Ovary (tissue), 10 donors: ENCODE measurements at places on chromosomes 2 and 18. TPM values are rescaled to one million over a fixed set of nuclear protein-coding genes. Genes with fewer than 3 reads are reported as not detected.

DNA sequence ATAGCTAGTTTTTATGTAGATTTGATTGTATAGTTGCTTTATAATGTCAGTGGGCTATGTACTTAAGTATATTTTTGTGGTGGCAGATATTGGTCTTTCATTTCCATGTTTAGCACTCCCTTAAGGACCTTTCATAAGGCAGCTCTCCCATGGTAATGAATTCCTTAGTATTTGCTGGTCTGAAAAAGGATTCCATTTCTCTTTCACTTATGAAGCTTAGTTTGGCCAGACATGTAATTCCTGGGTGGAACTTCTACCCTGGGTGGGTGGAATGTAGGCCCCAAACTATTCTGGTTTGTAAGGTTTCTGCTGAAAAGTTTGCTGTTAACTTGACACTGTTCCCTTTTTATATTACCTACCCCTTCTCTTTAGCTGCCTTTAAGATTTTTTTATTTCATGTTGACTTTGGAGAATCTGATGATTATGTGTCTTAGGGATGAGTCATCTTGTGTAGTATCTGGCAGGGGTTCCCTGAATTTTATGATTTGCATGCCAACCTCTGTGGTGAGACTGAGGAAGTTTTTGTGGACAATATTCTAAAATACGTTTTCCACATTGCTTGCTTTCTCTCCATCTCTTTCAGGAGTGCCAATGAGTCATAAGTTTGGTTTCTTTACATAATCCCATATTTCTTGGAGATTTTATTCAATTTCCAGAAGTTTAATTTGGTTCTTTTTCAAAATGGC is 65.4 kb upstream of the VRK2 start:
- no peaks in the 10 kb centered on the region for H3K36me3 ChIP-seq
- no peak overlapping the region for H3K4me3 ChIP-seq
- DNase-seq = no peak
- H3K27ac ChIP-seq = no peak overlapping the region
- H3K27me3 ChIP-seq = no peaks in the 10 kb centered on the region

DNA sequence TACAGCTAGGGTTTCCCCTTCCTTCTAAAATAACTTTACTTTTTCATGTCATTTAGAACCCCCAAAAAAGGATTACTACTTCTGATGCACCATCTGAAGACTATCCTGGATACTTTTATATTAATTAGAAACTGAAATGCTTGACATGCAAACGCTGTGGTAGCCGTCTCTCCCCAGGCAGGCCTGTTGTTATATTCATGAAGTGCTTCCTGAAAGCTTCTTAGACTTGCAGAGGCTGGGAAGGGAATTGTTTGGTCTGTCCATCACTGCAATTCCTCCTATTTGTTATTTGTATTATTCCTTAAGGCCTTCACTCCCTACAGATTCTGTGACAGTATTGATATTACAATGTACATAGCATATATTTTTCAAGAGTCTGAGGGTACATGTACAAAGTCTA is 370.2 kb downstream of the NRXN1 start:
- no peaks in the 10 kb centered on the region for H3K27me3 ChIP-seq
- no peaks in the 10 kb centered on the region for H3K36me3 ChIP-seq
- no peaks in the 10 kb centered on the region for H3K4me1 ChIP-seq
- H3K4me3 ChIP-seq = no peak overlapping the region
- DNase-seq = no peak

DNA sequence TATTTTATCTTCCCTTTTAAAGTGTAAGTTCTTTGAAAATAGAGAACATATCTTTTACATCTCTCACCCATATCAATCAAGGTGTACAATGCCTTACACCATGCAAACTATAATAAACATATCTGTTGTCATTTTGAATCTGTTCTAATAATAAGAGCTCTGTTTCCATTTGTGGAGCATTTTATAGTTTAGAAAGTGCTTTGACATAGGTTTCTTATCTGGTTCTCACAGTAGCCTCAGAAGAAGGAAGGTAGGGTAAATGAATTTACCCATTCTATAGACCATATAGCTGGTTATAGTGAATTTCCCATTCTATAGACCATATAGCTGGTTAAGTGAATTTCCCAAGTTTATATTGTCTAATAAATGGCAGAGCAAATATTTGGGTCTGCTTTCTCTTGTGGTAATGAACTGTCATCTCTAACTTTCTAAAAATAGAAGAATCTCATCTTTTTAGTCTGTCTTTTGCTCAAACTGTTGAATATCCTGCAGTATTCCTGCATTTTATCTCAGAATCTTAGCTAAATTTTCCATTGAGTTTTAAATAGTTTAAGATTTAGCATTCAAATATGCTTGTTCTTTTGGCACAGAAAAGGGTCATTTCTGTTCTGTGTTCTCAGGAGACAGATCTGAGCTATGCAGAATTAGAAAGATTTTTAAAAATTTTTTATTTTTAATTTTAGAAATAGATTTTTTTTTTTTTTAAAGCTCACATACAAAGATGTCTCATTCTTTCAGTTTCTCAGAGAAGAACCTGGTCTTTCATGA is 80.7 kb upstream of the STON1 start:
- no peak for DNase-seq
- peaks cover 3% of the 10 kb centered on the region for H3K4me1 ChIP-seq
- H3K27me3 ChIP-seq = no peaks in the 10 kb centered on the region
- H3K36me3 ChIP-seq = no peaks in the 10 kb centered on the region
- H3K4me3 ChIP-seq = no peak overlapping the region
- H3K27ac ChIP-seq = peak overlapping the region; percentile 36

- H3K4me1 ChIP-seq = no peaks in the 10 kb centered on the region
- no peaks in the 10 kb centered on the region for H3K36me3 ChIP-seq
- no peak overlapping the region for H3K27ac ChIP-seq
- no peak for DNase-seq
- no peaks in the 10 kb centered on the region for H3K27me3 ChIP-seq
- H3K4me3 ChIP-seq = no peak overlapping the region
These were observed 411.6 kb downstream of the RND3 start for GRCh38 chr2:150075831-150076230.

GRCh38 chr2:43127208-43127940 is 99.0 kb downstream of the ZFP36L2 start:
- no peak overlapping the region for H3K27ac ChIP-seq
- no peaks in the 10 kb centered on the region for H3K27me3 ChIP-seq
- H3K4me1 ChIP-seq = peaks cover 3% of the 10 kb centered on the region
- H3K36me3 ChIP-seq = no peaks in the 10 kb centered on the region
- H3K4me3 ChIP-seq = no peak overlapping the region

DNA sequence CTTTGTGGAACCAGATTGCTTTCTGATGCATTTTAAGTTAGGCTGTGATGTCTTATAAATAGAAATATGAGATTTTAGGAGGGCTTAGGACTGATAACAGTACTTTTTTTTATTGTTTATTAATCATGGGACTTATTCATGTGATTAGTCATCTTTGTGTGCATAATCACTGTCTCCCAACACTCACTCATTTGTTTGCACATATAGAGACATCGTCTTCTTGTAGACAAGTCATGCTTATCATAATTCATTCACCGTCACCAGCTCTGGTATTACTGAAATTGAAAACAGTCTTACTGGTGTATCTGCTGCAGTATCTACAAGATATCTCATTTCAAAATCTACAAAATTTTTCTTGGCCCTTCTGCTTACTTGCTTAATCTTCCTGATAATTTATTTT is 45.8 kb downstream of the WDR7 start:
- no peaks in the 10 kb centered on the region for H3K36me3 ChIP-seq
- DNase-seq = no peak
- no peaks in the 10 kb centered on the region for H3K27me3 ChIP-seq
- H3K4me3 ChIP-seq = no peak overlapping the region
- no peaks in the 10 kb centered on the region for H3K4me1 ChIP-seq

- H3K4me3 ChIP-seq = no peak overlapping the region
- no peak overlapping the region for H3K27ac ChIP-seq
- no peaks in the 10 kb centered on the region for H3K4me1 ChIP-seq
- no peak for DNase-seq
These were observed 414.4 kb upstream of the ETAA1 start for GRCh38 chr2:66982766-66983165.

- DNase-seq = no peak
- no peaks in the 10 kb centered on the region for H3K36me3 ChIP-seq
- H3K4me1 ChIP-seq = peaks cover 6% of the 10 kb centered on the region
- no peak overlapping the region for H3K4me3 ChIP-seq
- H3K27me3 ChIP-seq = no peaks in the 10 kb centered on the region
These were observed 21.3 kb upstream of the COPS8 start for GRCh38 chr2:237064203-237065070.

DNA sequence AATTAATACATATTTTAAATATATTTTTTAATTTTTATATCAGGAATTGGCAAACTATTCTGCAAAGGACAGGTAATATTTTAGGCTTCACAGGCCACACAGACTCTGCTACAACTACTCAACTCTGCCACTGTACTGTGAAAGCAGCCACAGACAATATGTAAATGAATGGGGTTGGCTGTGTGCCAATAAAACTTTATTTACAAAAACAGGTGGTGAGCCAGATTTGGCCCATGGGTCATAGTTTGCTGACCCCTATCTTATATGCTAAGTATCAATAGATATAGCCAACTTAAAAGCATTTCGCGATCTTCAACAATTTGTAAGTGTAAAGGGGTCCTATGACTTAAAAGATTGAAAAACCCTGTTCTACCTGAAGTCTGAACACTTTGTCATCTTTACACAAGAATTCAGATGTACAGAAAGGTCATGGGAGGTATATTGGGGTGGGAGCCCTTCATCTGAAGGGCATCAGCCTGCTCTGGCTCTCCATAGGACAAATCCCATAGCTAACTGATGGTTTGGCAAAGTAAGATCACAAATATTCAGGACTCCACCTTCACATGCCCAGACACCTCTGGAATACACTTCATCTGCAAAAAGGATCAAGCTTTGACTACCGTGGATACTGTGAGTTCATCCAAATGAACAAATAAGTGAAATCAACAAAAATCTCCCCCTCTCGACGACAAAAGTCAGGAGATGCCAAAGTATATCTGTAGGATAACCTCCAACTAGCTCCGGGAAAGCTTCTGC is 65.9 kb downstream of the C1D start:
- no peak for DNase-seq
- no peaks in the 10 kb centered on the region for H3K4me1 ChIP-seq
- no peaks in the 10 kb centered on the region for H3K27me3 ChIP-seq
- no peak overlapping the region for H3K4me3 ChIP-seq
- no peaks in the 10 kb centered on the region for H3K36me3 ChIP-seq
- no peak overlapping the region for H3K27ac ChIP-seq

- peaks cover 2% of the 10 kb centered on the region for H3K4me1 ChIP-seq
- H3K27me3 ChIP-seq = no peaks in the 10 kb centered on the region
- H3K4me3 ChIP-seq = no peak overlapping the region
- no peaks in the 10 kb centered on the region for H3K36me3 ChIP-seq
These were observed 75.3 kb upstream of the NPAS2 start for GRCh38 chr2:100744589-100744988.

DNA sequence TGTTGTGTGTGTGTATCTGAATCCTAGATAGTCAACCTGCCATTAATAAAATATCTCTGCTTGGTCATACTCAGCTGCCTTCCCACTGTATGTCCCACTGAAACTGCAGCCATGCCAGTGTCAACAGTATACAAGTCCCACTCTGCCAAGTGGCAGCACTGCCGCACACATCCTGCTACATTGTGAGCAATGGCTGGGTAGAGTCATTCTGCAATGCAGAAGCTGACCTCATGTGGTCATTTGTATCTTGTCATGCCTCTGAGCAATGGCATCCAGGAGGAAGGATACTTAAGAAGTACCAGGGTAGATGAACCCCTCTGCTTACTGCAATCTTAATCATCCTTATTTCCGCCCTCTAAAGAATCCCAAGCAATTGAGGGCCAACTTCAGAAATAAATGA is 302.2 kb upstream of the DDX18 start:
- no peaks in the 10 kb centered on the region for H3K4me1 ChIP-seq
- H3K36me3 ChIP-seq = no peaks in the 10 kb centered on the region
- H3K27me3 ChIP-seq = no peaks in the 10 kb centered on the region

GRCh38 chr2:10900216-10901109 is 11.3 kb upstream of the KCNF1 start:
- H3K27ac ChIP-seq = no peak overlapping the region
- no peak for DNase-seq
- H3K4me1 ChIP-seq = no peaks in the 10 kb centered on the region

DNA sequence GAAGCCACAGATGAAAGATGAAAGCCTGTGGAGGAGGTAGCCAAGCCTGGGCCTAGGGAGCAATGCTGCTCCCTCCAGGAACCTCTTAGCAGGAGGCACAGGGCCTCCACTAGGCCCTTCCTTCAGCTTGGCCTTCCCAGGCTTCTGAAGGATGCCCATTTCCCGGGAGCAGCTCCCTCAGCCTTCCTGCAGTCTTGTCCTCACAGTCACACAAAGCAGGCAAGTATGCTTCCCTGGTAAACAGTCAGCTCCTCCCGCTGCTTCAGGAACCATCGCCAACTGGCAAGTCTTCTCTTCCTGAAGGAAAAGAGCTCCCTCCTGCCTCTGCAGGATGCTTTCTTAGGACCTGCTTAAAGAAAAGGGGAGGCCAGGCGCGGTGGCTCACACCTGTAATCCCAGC is 53.2 kb downstream of the SMAD7 start:
- H3K4me1 ChIP-seq = peaks cover 9% of the 10 kb centered on the region
- H3K27ac ChIP-seq = no peak overlapping the region
- no peaks in the 10 kb centered on the region for H3K36me3 ChIP-seq
- no peak for DNase-seq

DNA sequence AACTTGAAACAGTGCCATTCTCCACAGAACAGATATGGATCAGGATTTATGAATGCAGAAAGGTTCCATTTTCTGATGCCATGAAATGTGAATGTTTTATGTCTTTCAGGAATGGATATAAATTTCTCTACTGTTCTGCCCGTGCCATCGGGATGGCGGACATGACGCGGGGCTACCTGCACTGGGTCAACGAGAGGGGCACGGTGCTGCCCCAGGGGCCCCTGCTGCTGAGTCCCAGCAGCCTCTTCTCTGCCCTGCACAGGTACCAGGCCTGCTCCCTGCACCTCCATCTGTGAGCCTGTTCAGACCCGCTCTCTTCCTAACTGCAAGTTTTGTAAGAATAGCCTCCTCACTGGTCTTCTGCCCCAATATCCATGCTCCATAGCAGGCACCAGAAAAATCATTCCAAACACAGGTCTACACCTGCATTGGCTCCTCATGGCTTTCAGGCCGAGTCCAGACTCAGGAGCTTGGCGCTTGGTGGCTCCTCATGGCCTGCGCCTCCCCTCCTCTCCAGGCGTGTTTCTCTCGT is 68.6 kb downstream of the LPIN1 start:
- H3K27me3 ChIP-seq = no peaks in the 10 kb centered on the region
- no peak overlapping the region for H3K27ac ChIP-seq
- no peaks in the 10 kb centered on the region for H3K36me3 ChIP-seq
- no peak for DNase-seq

Gene CDKL4
- 0.92 TPM for total RNA-seq

Gene UGT1A1
- 0.13 TPM for total RNA-seq
